ENCODE measurements at places on chromosomes 4 and X.

DNA sequence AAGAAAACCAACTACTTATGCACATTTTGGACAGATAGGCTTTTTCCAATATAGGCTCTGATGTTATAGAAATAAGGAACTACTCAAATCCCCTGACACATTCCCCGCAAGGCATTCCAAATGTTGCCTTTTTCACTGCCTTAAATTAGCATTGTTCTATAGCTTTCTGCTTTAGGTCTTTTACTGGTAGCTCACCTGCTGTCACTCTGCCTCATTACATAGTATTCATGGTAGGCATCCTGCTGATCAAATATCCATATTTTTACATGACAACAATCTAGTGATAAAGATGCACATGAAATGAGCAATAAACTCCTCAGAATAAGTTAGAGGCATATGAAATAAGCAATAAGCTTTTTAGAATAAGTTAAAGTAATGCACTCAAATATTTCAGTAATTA lies 542.7 kb downstream of the FAM133A start:
- DNase-seq = no peak

DNA sequence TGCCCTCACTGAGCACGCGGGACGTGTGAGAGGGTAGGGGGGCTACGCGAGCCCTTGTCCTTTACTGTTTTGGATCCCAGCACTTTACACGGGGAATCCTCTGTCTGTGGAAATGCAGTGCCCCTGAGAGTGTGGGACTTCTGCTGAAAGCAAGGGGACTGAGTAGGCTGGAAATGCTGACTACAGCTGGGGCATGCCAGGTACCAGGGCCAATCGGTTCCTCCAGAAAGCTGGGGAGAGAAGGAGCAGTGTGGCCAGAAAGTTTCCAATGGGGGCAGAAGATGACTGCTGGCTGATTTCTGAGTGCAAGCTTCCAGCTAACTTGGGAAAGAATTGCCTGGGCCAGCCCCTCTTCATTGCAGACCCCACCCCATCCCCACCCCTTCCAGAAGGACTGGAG lies 1.5 kb downstream of the NHSL2 start:
- DNase-seq = no peak

- no peak for DNase-seq
Observed at GRCh38 chr4:140326395-140326993, 47.0 kb upstream of the SCOC start.

DNA sequence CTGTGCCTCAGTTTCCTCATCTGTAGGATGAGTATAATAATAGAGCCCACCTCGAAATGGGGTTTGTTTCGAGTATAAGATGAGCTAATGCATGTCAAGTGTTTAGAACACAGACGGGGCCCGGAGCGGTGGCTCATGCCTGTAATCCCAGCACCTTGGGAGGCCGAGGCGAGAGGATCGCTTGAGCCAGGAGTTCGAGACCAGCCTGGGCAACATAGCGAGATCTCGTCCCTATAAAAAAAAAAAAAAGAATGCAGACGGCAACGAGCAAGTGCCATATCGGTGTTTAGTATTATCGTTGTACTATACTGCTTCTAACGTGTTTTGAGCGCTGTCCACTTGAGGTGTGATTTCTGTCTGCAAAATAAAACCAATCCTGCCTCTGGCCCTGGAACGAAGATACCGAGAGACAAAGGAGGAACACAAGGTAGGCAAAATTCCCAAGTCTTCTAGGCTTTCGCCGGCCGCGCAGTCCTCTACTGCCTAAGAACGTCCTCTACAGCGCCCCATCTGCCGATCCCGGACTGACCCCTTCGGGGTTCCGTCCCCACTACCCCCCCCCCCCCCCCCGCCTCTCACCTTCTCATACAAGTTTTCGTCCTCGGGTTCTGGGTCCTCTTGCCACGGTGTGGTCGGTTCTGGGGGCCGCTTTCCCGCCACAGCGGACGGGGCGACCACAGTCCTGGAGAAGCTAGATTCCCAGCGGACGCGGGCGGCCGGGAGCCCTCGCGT lies 442 bp downstream of the NDUFB11 start:
- DNase-seq = no peak

GRCh38 chr4:42445038-42445437 lies 47.8 kb downstream of the SHISA3 start:
- no peak for DNase-seq

- DNase-seq = no peak
Observed at GRCh38 chr4:154526151-154526550, 24.0 kb downstream of the PLRG1 start.

DNA sequence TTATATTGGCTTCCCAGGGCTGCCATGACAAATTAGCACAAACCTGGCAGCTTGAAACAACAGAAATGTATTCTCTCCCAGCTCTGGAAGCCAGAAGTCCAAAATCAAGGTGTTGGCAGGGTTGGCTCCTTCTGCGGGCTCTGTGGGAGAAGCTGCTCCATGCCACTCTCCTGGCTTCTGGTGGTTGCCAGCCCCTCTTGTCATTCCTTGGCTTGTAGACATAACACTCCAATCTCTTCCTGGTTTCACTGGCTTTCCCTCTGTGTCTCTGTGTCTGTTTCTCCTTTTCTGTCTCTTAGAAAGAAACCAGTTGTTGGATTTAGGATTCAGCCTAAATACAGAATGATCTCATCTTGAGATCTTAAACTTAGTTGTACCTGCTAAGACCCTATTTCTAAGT lies 85.5 kb downstream of the USP46 start:
- DNase-seq = no peak

- DNase-seq = no peak
Observed at GRCh38 chr4:66929748-66930147, 615.6 kb downstream of the CENPC start.

GRCh38 chr4:112526061-112526460 lies 10.1 kb upstream of the NEUROG2 start:
- no peak for DNase-seq

DNA sequence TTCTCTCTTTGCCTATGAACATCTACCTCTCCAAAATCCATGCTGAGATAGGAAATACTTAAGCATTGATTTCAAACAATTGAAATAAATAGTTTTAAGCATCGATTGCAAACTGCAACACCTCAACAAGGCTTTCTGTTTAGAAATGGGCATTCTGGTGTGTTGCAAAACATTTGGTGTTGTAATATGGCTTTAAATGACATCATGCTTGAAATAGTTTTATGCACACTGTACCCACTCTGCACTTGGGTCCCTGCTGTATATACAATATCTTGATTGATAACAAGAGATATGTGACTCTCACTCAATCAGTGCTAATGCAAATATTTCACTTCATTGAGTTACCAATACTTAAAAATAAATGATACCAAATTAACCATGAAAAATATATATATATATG lies 964.9 kb upstream of the GRIA3 start:
- no peak for DNase-seq

GRCh38 chr4:132839070-132839469 lies 310.0 kb upstream of the PCDH10 start:
- DNase-seq = no peak

GRCh38 chr4:95898226-95898625 lies 58.3 kb downstream of the PDHA2 start:
- no peak for DNase-seq

DNA sequence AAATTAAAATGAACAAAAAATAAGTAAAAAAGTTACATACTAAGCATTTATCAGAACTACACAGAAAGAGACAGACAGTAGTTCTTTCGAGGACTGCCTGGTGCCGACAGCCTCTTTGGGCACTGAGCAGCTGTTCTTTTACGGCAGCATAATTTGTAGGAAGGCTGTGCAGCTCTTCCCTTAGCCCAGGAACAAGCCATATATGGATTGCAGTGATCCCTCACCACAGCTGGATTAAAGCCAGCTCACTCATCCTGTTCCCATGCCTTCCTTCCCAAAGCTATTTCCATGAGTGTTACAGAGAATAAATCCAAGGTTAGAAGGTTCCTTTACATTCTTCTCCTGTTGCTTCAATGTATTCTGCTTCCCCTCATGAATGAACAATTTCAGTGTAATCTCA lies 71.7 kb downstream of the DDX60L start:
- DNase-seq = peak; percentile 15

GRCh38 chr4:35739308-35739707 lies 505.0 kb downstream of the ARAP2 start:
- DNase-seq = no peak

DNA sequence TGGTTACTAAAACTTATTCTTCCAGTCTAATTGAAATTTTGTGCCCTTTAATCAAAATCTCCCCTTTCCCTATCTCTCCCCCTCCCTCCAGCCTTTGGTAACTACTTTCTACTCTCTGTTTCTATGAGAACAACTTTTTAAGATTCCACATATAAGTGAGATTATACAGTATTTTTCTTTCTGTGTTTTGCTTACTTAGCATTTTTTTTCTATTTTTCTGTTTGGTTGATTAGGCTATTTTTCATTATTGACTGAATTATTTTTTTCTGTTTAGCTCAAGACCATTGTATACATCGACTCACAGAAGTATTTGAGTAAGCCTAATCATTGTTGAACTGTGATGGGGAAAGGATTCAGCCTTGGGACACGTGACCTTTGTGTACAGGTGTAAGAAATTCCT lies 116.4 kb downstream of the PHEX start:
- no peak for DNase-seq

DNA sequence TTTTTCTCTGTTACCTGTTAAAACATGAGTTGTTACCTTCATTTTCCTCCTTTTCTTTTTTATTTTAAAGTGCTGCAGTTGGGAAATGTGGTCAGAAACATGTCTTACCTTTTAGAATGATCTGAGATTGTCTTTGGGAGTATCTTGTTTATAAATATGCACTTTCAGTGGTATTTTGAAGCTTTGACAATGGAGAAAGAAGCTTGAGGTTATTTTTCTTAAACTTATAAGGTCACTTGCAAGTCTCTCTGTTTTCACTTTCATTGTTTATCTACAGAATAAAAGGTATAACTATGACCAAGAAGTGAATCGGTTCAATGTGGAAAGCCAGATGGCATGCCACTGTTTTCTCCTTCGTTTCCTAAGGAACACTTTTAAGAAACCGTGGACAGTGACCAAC lies 167.5 kb upstream of the SLC7A11 start:
- DNase-seq = no peak

DNA sequence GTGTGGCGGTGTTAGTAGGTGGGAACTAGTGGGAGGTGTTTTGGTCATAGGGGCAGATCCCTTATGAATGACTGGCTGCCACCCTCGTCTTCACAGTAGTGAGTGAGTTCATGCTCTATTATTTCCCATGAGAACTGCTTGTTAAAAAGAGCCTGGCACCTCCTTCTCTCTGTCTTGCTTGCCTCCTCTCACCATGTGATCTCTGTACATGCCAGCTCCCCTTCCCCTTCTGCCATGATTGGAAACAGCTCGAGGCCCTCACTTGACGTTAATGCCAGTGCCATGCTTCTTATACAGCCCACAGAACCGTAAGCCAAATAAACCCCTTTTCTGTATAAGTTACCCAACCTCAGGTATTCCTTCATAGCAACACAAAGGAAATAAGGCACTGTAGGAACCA lies 21.7 kb downstream of the PNMA6F start:
- no peak for DNase-seq

- no peak for DNase-seq
Observed at GRCh38 chr4:148834804-148835631, 392.8 kb upstream of the NR3C2 start.

DNA sequence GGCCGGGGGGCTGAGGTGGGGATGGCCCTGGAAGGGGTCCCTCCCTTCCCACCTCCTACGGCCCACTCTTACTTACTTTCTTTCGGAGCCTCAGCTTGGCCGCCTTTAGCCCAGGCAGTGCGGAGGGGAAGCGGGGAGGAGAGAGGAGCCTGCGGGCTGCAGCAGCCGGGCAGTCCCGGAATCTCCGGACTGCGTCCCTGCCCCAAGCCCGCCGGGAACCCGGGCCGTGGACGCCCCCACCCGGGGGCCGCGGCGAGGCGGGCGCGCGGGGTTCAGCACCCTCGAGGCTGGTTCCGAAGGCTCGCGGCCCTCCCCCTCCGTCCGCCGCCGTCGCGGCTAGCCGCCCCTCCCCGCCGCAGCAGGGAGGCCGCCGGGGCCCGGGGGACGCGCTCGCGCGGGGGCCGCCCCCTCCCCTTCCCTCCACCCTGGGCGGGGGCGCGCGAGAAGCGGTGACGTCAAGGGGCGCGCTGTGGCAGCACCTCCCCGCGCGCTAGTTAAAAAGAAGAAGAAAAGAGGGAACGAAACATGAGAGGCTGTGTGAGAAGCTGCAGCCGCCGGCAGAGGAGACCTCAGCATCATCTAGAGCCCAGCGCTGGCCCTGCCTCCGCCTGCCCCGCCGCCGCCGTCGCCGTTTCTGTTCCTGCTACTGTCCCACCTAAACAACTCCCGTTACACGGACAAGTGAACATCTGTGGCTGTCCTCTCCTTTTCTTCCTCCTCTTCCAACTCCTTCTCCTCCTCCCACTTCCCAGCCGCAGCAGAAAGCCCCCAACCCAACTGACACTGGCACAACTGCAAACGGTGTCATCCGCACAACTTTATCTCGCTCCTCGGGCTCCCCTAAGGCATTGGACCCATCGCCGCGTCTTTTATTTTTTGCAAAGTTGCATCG lies at the start of gene HHIP:
Gene HHIP (plus strand): TSS at position 526 of the 892 bp plus-strand sequence. CDS start 520 bp downstream, outside the sequence.
- peak; percentile 33 for DNase-seq

DNA sequence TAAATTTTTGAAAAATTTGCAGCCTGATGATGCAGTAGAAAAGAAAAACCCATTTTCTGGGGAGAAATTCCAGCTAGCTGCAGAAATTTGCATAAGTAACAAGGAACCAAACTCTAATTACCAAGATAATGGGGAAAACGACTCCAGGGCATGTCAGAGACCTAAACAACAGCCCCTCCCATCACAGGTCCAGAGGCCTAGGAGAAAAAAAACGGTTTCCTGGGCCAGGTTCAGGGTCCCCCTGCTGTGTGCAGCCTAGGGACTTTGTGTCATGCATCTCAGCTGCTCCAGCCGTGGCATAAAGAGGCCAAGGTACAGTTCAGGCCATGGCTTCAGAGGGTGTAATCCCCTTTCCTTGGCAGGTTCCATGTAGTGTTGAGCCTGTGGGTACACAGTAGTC lies 733.7 kb upstream of the CT83 start:
- DNase-seq = no peak

GRCh38 chr4:143782521-143782920 lies 82.0 kb upstream of the FREM3 start:
- DNase-seq = no peak

GRCh38 chr4:68021185-68021584 lies 57.9 kb upstream of the TMPRSS11A start:
- no peak for DNase-seq

GRCh38 chr4:177287255-177287654 lies 22.4 kb upstream of the NEIL3 start:
- no peak for DNase-seq

- DNase-seq = peak; percentile 24
Observed at GRCh38 chrX:51891821-51892551, 1.4 kb upstream of the MAGED1 start.

DNA sequence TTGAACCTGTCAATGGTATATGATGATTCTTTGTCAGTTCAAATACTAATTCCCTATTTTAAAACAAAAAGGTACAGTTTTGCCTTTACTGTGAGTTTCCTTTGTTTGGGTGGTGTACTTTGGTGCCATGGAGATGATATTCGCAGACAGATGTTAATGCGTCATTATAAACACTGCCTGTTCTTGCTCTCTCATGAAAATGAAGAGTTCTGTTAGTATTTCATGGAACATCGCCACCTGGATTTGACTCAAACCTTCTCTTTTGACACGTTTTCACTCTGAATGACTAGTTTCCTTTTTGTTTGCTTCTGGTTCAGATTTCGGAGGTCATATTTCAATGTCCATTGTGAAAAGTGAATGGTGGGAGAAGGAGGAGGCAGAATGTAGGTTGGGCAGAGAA lies 6.9 kb upstream of the CTSO start:
- peak; percentile 54 for DNase-seq
